ENCODE measurements at places on chromosomes 11 and 22.

GRCh38 chr11:121574801-121575200 lies 122.0 kb upstream of the SORL1-AS1 start:
- no peak for DNase-seq

DNA sequence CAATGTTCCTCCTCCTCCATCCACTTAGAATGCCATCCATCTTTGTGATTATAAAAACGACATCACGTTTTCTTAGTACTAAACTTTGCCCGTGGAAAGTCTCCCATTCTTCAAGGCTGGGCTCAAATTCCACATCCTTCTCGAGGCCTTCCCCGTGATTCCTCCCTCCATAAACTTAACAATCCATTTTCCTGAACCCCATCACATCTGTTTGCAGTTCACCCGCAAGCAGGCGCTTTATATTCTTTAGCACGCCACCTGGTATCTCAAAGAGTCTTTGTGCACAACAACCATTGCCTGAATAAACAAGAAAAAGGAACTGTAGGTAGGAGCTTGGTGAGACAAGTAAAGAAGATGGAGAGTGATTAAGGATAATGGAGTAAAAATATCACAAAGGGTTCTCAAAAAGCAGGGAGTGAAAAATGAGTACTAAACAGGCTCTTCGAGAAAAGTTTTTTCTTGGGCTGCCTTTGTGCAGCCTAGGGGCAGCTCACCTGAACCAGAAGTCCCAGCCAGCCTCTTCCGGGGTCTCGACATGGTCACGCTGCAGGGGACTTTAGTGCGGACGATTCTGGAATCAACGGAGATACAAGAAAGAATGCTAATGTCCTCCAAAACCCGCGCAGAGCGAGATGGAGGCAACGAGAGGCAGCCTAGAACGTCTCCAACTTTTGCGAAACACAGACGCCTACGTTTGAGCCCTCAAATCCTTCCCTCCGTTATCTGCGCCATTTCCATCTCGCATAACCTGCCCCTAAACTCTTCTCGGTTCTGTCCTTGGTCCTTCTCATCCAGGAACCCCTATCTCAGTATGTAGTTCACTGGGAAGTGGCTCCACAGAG lies 585 bp downstream of the THYN1 start:
- peak; percentile 42 for DNase-seq

DNA sequence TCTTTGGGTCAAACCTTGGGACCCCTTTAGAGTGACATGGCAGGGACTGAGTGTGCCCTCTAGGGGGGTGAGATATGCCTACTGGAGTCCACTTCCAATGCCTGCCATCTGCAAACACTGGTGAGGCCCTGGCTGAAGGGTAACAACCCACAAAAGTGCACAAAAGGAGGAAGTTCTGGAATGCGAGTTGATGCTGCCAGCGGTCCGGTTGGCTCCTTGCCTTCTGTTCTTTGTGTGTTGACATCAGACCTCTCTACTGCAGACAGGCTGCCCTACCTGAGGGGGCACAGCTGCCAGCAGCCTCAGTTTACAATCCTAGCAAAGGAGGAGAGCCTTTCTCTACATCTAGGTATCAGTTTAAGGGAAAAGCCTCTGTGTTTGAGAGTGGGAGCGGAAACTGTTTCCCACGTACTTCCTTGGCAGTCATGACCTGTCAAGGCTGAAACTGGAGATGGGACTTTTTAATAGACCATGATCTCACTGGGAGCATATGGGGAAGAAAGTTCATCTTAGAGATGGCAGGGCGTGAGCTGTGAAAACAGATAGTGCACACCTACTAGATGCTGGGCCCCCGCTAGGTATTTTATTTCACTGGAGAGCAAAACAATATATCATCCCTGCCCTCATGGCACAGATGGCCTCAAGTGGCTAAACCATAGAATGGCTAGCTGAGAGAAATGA lies 27.2 kb downstream of the BMAL1 start:
- no peak for DNase-seq

DNA sequence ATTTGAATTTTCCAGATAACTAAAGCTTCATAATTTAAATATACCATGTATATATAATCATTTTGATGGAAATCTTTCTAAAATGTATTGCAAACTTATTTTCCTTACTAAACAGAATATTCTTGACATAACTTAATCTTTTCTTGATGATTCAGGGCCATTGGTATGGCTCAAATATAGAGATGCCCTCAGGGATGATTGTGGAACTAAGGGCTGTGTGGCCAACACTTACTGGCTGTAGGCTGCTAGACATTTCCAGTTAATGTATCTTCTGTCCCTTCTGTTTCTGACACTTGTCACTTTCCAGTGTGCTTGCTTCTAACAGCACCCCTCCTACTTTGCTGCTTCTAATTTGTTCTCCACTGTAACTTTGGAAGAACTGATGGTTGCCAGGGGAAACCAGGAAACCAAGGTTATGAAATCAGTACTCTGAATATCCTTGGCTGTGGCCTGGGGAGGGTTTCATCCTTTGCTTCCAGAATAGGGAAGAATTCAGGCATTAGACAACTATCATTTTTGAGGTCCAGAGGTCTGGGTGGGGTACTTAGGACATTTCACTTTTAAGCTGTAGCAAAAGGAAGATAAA lies 697.2 kb downstream of the ETS1 start:
- no peak for DNase-seq

GRCh38 chr22:43408009-43408408 lies 3.8 kb upstream of the MPPED1 start:
- DNase-seq = no peak

DNA sequence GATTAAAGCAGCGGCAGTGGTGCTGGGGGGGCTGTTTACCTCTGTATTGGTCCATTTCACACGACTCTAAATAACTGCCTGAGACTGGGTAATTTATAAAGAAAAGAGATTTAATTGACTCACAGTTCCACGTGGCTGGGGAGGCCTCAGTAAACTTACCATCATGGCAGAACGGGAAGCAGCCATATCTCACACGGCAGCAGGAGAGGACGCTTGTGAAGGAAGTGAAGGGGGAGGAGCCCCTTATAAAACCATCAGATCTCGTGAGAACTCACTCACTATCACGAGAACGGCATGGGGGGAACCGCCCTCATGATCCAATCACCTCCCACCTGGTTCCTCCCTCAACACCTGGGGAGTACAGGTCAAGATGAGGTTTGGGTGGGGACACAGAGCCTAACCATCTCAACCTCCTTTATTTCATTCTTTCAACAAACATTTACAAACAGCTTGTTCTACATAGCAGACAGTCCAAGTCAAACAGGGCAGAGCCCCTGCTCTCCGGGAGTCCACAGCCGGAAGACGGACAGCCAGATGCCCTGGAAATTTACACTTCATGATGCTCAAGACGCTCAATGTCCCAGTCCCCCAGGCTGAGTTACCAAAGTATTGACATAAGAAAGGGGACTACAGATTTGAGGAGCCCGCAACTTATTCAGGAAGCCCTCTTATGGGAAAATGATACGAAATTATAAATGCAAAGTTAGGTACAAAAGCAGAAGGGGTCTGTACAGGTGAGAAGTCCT lies 26.3 kb upstream of the HMGXB4 start:
- no peak for DNase-seq

GRCh38 chr11:20054584-20054983 lies 105.7 kb downstream of the DBX1 start:
- no peak for DNase-seq

DNA sequence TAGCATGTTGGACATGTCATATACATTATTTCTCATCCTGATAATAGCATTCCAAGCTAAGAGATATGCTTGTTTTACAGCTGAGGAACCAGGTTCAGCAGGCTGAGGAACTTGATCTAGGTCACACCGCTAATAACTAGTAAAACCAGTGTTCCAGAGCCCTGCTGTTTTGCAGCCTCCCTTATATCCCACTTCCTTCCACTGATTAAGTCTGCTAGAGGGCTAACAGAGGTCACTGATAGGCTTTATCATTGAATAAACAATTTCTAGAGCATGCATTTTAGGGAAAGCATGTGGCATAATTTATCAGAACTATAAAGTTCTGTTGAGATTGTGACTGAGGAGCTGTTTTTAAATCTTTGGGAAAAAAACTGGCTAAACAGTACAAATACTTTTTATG lies 54.0 kb downstream of the UVRAG start:
- DNase-seq = peak; percentile 17

- no peak for DNase-seq
Observed at GRCh38 chr11:36441610-36442208, 68.4 kb downstream of the TRAF6 start.

GRCh38 chr11:113497066-113497910 lies 22.1 kb upstream of the DRD2 start:
- no peak for DNase-seq

DNA sequence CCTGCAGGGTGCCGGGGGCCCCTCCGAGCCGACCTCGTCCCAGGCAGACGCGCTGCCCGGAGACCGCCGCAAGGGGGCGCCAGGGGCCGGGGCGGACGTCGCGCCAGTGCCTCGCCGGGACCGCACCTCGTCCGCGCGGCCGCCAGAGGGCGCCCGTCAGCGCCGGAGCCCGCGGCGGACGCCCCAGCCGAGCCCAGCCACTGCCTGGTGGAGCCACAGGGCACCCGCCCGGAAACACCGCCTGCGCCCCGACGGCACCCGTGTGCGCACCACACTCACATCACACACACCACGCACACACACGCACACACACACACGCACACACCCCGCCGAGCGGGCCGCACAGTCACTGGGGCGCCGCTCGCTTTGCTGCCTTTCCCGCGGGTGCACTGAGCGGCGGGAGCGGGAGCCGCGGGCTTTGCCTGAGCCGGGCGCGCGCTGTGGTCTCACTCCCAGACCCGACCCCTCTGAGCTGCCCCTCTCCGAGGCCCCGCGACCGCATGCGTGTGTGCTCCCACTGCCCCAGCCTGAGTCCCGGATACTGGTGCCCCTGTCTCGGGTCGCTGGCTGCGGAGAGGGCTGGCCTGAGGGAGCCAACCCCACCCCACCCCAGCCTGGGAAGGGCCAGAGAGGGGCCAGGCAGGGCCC lies 449.3 kb downstream of the OPCML start:
- peak; percentile 83 for DNase-seq
